ENCODE measurements at places on chromosomes 2 and 18.

DNA sequence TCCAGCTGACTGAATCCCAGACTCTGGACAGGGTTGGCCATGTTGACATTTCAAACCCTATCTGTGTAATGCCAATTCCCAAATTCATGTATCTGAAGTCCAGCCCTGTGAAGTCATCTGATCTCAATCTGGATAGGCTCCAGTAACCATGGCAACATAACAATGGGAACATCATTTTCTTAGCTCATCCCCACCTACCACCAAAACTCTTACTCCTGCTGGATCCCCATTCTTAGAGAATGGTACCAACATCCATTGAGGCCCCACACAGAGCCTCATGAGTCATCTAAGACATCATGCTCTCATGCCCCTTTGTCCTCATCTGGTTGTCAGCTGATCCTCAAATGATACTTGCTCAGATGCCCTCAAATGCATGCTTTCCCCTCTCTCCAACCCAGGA is 58.9 kb upstream of the TEX51 start:
- DNase-seq: no peak

GRCh38 chr2:74146929-74147726 is 584 bp downstream of the BOLA3 start:
- no peak for DNase-seq

DNA sequence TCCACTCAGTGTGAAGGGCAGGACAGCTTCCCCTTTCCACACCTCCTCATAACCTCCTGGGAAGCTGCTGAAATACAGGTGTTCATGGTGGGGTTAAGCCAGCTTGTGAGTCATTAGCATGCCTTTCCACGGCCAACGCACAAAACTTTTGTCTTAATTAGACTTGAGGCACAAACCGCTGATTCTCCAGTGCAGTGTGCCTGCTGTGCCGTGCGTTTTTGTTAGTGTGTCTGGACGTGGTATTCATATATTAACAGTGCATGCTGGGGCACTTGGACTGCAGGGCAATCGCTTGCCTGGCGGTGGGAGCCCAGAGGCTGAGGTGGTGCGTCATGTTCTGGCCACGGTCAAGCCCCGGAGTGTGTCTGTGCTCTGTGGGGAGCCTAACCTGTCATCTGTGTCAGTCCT is 156.2 kb downstream of the SH3RF3 start:
- DNase-seq: no peak

DNA sequence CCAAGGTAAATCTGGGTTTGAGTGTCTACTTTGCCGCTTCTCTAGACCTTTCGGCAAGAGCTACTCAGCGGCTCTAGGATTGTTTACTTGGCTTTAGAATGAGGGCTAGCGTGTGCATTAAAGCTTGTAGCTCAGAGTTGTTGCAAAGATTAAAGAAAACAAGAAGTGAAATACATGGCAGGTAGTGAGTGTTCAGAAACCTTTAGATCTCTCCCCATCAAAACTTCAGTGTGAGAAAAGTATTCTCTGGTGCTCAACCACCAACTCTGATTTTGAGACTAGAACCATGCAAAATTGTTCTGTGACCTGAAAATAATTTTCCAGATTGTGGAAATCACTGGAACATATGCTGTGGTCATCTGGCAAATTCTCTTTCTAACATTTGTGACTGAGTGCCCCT is 512.0 kb downstream of the CMPK2 start:
- no peak for DNase-seq

DNA sequence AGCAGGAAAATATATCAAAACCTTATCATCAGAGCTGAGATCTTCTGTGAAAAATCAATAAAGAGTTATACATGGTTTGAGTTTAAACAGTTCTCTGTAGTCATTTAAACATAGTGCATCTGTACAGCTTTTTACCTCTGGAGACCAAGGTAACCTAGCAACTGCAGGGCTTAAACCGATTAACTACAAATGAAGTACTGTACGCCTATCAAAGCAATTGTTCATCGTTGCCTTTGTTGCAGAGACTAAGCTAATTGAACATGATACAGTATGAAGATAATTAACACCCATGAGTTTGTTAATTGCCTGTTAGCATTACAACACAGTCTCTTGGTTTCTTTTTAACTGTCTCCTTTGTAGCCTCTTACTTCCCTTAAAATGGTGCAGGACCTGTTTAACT is 147.9 kb downstream of the LNPK start:
- DNase-seq: no peak

GRCh38 chr2:125870746-125871145 is 785.2 kb upstream of the GYPC start:
- no peak for DNase-seq

DNA sequence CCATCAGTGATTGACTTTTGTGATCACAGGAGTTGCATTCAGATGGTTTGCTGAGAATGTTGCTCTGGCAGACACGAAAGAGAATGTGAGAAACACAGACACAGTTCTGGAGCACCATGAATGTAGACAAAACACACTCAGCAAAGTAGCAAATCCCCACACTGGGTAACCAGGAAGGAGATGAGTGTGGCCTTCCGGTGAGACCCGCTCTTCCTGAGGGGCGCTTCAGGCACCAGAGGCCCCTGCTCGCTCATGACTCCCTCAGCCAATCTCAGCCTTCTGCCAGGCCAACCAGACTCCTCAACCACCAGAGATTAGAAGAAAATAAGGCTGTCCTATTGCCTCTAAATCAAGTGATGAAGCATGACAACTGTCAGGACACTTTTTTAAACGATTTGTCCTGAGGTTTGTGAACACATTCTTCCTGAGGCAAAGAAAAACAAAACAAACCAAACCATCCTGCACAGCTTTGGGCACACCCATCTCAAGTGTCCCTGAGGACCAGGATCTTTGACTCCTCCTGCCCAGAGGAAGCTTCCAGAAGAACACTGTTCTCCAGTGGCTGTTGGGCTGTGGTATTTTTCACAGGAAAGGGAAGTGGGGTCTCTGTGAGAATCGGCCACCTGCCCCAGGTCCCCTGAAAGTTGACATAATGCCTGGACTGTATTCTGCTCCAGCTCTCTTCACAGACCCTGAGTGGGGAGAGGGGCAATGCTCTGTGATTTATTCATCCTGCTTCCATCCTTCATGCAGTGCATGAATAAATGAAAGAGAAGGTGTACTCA is 152.8 kb downstream of the BCL11A start:
- no peak for DNase-seq

All from LNCaP clone FGC (cell line).